CD8-positive, alpha-beta T cell (primary cell): ENCODE measurements at places on chromosomes 5 and 9. TPM values are rescaled to one million over a fixed set of nuclear protein-coding genes. Genes with fewer than 3 reads are reported as not detected.

The SIT1 gene
- total RNA-seq, result 11.0 TPM

The WNT8A gene
- not detected for total RNA-seq

The PRDM9 gene
- total RNA-seq, result not detected

The TMC1 gene
- total RNA-seq, result not detected

The NXNL2 gene
- total RNA-seq, result not detected

The SLCO6A1 gene
- not detected for total RNA-seq

The SNCAIP gene
- not detected for total RNA-seq

The PCDHB2 gene
- total RNA-seq, result not detected

The CCDC192 gene
- total RNA-seq, result not detected

The LCN10 gene
- 0.38 TPM for total RNA-seq

The C9orf153 gene
- total RNA-seq, result 0.54 TPM

DNA sequence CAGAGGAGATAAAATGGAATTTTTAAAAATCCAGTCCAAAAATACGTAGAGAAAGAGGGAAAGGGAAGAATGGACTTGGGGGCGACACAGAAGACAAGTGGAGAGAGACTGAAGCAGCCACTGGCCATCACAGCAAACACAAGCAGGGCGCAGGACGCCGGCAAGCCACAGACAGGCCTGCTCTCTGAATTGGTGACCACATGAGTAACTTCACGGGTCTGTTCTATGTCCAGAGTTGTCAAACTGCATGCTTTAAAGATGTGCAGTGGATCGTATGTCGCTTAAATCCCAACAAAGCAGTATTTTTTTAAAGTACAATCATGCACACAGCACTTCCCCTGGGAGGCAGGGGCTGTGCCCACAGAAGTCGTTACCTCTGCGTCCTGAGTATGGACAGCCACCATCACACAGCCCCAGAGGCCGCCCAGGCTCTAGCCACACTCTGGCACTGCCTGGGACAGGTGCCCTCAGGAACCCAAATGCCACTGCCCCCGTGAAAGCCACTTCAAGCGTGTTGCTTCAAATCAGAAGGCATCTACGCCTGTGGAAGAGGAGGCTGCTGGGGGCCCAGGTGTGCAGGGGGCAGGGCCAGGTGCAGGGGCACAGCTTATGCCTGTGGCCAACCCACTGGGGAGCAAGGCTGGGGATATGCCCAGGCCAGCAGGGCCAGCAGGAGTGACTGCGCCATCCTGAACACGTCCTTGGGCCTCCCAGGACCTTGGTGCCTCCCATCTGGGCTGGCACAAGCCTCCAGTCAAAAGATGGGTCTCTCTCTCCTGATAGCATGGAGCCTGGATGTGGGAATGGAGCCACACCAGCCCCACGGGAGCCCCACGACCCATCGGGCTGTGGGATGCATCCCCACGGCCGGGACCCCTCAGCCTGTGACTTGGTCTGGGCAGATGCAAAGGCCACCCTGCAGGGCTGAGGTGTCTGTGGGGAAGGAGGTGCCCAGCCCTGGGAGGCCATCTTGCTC, 5.9 kb upstream of the LRRC14B start:
- DNase-seq, result no peak

GRCh38 chr5:64971513-64971912, 202.8 kb downstream of the CWC27 start:
- DNase-seq, result no peak

DNA sequence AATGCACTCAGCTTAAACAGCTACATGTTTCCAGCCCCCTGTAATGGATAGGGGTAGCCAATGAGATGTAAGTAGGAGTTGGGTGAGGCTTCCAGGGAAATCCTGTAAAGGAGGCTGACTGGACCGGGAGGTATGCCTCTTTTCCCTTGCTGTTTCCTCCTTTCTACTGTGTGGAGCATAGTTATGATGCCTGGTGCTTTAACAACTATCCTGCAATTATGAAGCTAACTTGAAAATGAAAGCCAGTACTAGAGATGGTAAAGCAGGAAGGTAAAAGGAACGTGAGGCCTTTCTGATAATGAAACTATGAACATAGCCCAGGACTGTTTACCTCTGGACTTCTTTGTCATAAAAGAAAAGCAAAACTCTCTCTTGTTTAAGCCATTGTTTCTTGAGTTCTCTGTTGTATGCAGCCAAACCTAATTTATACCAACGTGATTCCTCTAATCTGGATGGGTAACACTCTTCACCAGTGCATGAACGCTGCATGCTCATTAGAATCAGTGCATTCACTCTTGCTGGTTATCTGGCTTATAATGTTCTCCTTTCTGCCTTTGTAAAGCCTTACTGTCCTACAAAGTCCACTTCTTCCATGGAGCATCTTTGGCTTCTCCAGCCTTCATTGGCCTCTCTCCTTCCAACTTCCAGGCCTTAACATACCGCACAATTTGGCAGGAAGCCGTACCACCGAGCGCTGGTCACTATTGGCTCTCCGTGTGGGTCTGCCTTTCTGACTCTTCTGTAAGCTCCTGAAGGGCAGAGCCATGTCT, 8.3 kb upstream of the ARHGEF28 start:
- DNase-seq, result no peak

GRCh38 chr5:132438917-132439316, 51.7 kb downstream of the IRF1 start:
- DNase-seq, result no peak

DNA sequence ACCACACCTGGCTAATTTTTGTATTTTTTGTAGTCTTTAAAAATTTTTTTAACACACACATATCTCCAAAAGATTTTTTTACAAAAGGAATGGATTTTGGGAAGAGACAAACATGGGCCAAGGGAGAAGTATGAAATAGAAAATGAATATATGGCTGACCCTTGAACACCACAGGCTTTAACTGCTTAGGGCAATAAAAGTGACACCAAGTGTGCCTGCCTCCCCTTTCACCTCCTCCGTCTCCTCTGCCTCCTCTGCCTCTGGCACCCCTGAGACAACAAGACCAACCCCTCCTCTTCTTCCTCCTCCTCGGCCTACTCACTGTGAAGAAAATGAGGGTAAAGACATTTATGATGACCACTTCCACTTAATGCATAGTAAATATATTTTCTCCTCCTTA, 483.9 kb downstream of the KDM4C start:
- no peak for DNase-seq

DNA sequence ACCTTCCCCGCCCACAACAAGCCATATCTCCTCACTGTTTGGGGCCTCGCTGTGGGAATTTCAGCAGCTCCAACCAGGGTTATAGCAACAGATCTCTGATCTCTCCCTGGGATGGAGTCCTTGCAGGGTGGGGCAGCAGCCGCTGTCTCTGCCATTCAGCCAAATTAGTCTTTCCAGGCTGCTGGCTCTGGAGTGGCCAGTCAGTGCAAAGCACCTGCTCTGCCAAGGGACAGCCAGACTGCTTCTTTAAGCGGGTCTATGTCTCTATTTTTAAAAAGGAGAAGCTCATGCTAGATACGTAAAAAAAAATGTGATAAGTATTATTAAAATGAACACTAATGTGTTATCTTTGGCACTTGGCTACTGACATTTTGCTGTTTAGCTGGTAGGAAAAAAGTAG, 380.2 kb downstream of the CDH10 start:
- no peak for DNase-seq

DNA sequence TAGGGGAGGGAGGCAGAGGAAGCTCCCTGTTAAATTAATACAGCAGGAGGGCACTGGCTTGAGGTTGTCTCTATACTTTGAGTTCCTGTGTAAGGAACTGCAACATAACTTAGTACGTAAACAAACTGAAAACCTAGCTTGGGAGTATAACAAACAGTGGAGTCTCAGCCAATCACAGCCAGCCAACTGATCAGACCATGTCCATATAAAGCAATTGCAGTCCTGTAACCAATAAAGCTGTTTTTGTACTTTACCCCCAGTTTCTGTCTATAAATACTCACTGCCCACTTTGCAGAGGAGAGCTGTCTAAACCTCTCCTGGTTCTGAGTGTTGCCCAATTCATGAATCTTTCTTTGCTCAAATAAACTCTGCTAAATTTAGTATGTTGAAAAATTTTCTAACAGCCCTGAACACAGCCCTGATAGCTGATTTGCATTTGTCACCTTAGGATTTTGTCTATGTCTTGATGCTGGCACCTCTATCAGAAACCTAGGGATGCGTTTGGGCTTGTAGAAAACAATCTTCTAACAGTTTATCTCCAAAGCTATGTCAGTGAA, 39.9 kb downstream of the GDNF start:
- no peak for DNase-seq

- DNase-seq, result no peak
Observed at GRCh38 chr9:135886147-135886981, 21.0 kb downstream of the CAMSAP1 start.

DNA sequence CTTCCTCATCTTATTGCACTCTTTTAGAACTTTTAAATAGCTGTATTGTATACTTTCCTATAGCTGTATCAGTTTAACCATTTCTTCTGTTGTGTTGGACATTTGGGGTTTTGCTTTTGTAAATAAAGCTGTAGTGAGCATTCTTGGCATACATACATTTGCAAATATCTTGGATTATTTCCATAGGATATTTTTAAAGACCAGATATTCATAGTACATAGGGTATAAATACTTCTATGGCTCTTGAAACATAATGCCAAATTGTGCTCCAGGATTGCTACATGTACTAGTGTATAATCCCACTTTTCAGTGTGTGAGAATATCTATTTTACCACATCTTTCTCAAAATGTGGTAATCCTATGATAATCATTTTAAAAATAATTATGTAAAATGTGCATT, 51.2 kb downstream of the SCAMP1 start:
- DNase-seq, result no peak

- no peak for DNase-seq
Observed at GRCh38 chr5:103724271-103724670, 161.7 kb upstream of the NUDT12 start.

DNA sequence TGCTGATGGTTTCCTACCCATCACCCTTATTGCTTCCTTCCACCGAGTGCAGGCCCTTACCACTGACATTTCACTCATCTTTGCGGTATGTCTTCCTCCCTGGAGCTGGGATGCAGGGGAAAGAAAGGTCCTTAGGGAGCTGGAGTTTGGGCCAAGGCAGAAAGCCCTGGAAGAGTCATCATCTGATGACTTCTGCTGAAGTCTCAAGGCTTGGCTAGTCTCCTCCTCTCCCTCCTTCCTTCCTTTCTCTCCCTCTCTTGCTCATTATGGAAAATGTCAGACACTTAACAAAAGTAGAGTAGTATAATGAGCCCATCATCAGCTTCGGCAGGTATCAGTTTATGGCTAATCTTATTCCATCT, 40.0 kb downstream of the LARP1 start:
- no peak for DNase-seq

- no peak for DNase-seq
Observed at GRCh38 chr5:9622971-9623421, 7.2 kb downstream of the TAS2R1 start.

DNA sequence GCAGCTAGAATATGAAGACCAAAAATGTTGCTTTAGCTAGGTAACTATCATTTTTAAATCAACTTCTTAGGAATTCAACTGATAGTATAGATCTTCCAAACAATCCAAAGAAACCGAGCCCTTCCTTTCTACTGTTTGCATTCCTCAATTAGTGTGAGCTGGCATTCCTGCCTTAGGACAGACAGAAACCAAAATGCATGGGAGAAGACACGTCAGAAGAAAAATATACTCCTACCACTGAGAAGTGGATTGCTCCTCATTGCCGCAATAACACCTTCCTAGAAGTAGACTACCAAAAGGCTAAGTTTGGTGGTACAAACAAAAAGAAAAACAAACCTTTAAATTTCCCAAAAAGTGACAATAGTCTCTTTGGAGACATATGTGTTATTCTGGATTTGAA, 440.0 kb downstream of the SEMA5A start:
- no peak for DNase-seq

- DNase-seq, result no peak
Observed at GRCh38 chr5:61651195-61651594, 319.1 kb downstream of the ZSWIM6 start.

DNA sequence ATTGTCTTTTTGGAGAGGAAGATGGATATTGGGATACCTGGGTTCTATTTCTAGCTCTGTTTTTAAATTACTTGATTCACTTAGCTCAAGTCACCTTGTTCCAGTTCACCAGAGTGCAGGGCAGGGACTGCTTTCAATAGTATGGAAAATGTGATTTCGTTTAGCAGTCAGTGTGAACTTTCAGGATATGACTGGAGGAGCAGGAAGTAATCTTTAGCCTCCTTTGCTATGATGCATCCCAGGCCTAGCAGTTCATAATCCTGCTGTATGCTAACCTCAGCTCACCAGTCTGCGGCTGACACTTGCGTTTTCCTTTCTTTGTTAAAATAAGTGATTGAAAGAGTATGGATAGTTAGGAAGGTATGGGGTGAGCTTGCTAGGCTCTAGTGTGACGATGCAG, 169.7 kb downstream of the ARHGAP26 start:
- no peak for DNase-seq

- DNase-seq, result no peak
Observed at GRCh38 chr9:134637696-134638501, 3.7 kb upstream of the COL5A1 start.

DNA sequence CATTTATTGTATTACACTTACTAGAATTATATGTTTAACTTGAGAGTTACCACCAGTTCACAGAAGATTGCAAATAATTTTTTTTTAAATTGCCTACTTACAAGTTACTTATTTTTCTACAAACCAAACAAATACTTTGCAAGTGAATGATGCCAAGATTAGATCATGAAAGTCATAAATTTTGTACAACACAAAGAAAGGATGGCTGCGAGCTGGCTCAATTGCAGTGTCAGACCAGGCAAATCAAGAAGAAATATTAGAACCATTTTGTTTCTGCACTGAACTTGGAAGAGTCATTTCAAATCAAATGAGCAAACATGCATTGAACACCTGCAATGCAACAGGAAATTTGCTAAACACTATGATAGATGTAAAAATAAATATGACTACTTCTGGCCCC, 97.3 kb downstream of the PLCXD3 start:
- DNase-seq, result no peak

DNA sequence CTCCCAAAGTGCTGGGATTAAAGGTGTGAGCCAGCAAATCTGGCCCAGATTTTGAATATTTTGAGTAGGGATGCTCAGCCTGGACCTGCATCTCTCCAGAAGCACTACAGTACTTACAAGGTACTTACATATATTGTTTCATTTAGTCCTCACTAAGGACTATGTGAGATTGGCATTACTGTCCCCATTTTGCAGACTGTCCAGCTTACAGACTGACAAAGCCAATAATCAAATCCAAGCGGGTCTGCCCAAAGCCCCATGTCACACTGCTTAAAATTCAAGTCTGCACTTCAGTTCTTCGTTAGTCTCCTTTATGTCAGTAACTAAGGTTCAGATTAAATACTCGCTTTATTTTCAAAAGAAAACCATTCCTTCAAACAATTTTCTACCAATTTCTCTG, 7.1 kb downstream of the MAPKAP1 start:
- DNase-seq, result no peak
